ENCODE measurements at places on chromosomes 7 and 10. TPM values are rescaled to one million over a fixed set of nuclear protein-coding genes. Genes with fewer than 3 reads are reported as not detected.

IQCE gene
- 10.1 TPM for total RNA-seq

OGA gene
- total RNA-seq = 41.7 TPM

HOXA7 gene
- 19.7 TPM for total RNA-seq

PGAM2 gene
- total RNA-seq = 0.78 TPM

TLX1 gene
- total RNA-seq = not detected

VAX1 gene
- total RNA-seq = not detected

C10orf105 gene
- total RNA-seq = 0.10 TPM

Measured in RPMI7951 (cell line).